ENCODE measurements at places on chromosomes 7 and 10. TPM values are rescaled to one million over a fixed set of nuclear protein-coding genes. Genes with fewer than 3 reads are reported as not detected.

Gene NUDT1
- 112 TPM for total RNA-seq

Gene DNAJC2
- total RNA-seq = 51.5 TPM

Gene AP3M1
- total RNA-seq = 43.9 TPM

DNA sequence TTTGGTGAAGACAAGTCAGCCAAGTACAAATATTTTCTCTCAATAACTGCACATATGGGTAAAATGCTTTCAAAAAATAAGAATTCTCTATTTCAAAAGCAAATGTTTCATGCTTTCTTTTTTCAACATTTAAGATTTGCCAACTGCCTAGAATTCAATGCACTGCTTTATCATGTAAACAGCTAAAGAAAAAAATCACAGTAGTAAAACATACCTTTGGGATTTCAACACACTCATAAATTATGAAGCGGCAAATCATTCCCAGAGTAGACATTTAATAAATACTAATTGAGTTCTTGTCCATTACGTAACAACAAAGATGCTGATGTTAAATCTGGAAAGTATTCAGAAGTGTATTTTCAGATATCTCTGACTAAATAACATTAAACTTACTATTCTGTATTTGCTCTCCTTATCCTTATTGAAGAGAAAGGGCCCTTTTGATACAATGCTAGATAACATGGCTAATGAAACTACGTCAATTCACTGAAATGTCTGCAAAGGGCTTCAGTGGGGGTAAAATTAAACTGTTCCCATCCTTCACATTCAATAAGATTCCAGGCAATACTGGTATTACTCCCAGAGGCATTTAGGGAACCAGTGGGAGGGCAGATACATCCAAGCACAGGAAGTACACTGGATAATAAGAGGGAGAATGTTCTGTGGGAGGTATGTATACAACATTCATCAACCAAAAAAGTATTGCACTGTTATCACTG is 13.9 kb downstream of the NAPEPLD start:
- no peak for DNase-seq
- no peaks in the 10 kb centered on the region for H3K27me3 ChIP-seq
- H3K4me1 ChIP-seq = no peaks in the 10 kb centered on the region

DNA sequence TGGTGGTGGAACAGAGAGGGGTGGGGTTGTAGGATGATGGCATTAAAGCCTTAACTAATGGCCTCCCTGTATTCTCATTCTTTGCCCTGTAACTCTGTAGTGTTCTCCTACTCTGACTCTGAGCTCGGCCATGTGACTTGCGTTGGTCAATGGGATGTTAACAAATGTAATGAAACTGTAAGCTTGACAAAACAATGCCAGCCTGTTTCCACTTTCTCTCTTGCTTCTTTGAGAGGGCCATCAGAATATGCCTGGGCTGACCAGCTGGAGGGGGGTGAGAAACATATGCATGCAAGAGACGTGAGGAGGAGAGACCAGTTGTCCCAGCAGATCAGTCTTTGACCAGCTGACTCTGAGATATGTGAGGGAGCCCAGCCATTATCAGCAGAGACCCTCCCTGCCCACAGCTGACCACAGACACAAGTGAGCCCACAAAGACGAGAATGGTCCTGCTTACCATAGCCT is 100.6 kb downstream of the ICA1 start:
- no peaks in the 10 kb centered on the region for H3K36me3 ChIP-seq
- no peaks in the 10 kb centered on the region for H3K27me3 ChIP-seq
- H3K4me1 ChIP-seq = no peaks in the 10 kb centered on the region
- H3K27ac ChIP-seq = no peak overlapping the region

- DNase-seq = peak; percentile 62
- peaks cover 4% of the 10 kb centered on the region for H3K36me3 ChIP-seq
- peaks cover 27% of the 10 kb centered on the region for H3K27me3 ChIP-seq
- H3K27ac ChIP-seq = no peak overlapping the region
These were observed 779 bp downstream of the C1QL3 start for GRCh38 chr10:16520900-16521299.

GRCh38 chr10:124955868-124956267 is 13.9 kb downstream of the ZRANB1 start:
- H3K36me3 ChIP-seq = peaks cover 9% of the 10 kb centered on the region
- no peaks in the 10 kb centered on the region for H3K27me3 ChIP-seq
- DNase-seq = no peak
- H3K4me3 ChIP-seq = no peak overlapping the region

- H3K27ac ChIP-seq = no peak overlapping the region
- DNase-seq = no peak
- no peaks in the 10 kb centered on the region for H3K27me3 ChIP-seq
- no peaks in the 10 kb centered on the region for H3K4me1 ChIP-seq
- H3K36me3 ChIP-seq = no peaks in the 10 kb centered on the region
These were observed 2.0 kb downstream of the ANKRD2 start for GRCh38 chr10:97574374-97575126.

DNA sequence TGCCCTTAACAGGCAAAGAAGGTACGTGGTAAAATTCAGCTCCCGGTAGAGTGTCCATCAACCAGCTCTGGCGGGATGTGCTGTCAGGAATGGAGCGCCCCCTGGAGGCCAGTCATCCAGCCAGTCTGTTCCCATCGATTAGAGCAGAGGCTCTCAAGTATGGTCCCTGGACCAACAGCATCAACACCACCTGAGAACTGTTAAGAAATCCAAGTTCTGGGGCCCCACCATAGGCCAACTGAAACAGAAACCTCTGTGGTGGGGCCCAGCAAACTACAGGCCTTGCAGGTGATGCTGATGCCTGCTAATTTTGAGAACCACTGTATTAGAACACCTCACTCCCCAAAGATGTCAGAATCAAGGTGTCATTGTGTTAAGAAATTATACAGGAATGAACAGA is 109.2 kb downstream of the DPY19L1 start:
- peaks cover 3% of the 10 kb centered on the region for H3K4me1 ChIP-seq
- no peak overlapping the region for H3K4me3 ChIP-seq
- peaks cover 14% of the 10 kb centered on the region for H3K36me3 ChIP-seq

GRCh38 chr7:47586925-47587324 is 5.0 kb upstream of the TNS3 start:
- H3K27ac ChIP-seq = no peak overlapping the region
- H3K4me1 ChIP-seq = no peaks in the 10 kb centered on the region
- H3K27me3 ChIP-seq = peaks cover 10% of the 10 kb centered on the region
